BJ (cell line): ENCODE measurements at places on chromosomes 16 and 17.
A peak's percentile ranks its signal among the peaks of the same experiment; 100 is the strongest.

DNA sequence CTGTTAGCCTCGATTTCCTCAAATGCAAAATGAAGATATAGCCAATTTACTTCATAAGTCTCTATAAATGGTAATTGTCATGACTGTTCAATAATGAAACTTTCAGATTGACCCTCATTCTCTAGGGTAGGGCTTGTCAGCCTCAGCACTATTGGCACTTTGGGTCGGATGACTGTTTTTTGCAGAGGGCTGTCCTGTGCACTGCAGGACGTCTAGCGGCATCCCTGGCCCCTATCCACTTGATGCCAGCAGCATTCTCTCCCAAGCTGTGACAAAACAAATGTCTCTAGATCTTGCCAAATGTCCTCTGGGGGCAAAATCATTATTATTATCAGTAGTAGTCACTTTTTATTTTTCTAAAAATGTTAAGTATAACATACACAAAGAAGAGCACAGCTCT, 24.6 kb downstream of the CDH11 start:
- DNase-seq, result no peak

GRCh38 chr16:31458844-31459686, at the start of gene ARMC5:
Gene ARMC5 (plus strand): TSS chr16:31459501. CDS start chr16:31459525, 24 bp downstream.
- DNase-seq, result peak; percentile 82

DNA sequence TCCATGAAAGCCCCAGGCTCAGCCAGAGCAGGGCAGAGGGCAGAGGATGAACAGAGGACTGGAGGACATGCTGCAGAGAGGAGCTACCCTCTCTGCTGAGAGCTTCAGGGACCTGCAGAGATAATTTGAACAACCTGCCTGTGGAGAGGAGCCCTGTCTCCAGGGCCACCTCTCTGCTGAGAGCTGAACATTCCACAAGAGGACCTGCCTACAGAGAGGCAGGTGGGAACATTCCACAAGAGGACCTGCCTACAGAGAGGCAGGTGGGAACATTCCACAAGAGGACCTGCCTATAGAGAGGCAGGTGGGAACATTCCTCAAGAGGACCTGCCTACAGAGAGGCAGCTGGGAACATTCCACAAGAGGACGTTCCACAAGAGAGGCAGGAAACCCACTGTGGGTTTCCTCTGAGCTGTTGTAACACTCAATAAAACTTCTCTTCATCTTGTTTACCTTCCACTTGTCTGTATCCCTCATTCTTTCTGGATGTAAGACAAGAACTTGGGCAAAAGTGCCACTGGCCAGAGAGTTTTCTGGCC, 551.9 kb upstream of the CA10 start:
- no peak for DNase-seq

DNA sequence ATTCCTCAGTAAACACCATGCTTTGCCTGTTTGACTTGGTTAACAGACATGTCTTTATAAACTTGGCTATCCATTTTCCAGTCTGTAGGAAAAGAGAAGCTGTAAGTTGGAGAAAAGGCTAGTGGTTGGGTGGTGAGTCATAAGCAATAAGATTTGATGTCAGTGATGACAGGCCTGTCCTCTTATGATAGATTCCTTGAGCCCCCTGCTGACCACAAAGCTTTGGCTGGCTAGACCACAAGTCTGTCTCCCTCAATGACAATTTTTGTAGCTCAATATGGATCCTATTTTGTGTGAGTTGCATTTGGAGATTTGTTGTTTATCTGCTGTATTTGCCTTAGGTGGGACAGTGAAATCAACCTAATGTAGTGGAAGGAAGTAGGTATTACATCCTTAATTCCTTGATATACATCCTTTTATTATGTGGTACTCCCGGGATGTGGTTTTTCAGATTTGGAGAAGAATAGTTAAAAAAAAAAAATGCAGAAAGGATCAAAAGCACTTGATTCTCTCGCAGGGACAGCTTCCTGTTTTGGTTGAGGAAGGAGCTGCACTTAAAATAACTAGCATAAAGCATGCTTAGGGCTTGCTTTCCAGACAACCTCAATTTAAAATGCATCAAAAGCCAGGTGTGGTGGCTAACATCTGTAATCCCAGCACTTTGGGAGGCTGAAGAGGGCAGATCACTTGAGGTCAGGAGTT, 67.4 kb downstream of the SIAH1 start:
- DNase-seq, result no peak

DNA sequence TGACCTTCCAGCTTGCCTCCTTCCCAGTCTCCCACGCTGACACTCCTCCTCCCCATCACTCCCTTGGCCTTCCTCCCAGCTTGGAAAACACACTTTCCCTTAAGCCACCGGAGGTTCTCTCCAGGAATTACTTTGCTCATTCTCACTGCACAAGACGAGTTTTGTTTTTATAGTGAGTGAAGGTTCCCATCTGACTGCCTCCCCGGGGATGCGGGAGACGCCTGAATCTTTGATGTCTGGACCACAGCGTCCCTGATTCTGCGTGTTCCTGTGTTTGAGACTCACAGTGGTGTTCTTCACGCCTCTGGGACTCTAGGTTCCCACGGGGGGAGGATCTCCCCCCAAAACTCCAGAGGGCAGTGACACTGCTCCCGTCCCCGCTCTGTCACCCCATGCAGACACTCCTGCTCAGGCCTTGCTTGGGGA, 2.0 kb downstream of the DNAI2 start:
- DNase-seq, result no peak

- DNase-seq, result no peak
Observed at GRCh38 chr17:7717756-7718350, 309 bp downstream of the DNAH2 start.

DNA sequence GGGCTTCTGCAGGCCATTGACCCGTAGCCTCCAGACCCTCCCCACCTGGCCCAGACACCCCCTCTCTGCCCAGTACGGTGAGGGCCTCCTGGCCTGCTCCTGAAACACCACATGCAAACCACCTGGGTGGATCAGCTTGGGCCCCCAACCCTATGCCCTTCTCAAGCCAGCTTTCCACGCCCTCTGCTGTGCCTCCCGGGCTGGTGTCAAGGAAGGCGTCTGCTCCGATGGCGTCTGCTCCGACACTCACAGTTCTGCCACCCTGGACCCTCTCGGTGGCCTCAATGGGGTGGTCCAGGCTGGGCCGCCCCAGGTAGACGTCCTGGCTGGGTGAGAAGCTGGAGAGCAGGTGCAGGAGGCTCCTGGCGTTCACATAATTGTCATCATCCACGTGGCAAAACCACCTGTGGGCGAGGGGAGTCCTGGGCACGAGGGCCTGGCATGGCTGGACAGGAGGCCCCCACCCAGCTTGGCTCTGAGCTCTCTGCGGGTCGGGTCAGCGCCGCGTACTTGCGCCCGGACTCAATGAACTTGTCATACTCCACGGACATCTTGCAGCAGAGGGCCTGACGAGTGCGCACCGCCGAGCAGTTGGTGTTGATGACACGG, 1.4 kb downstream of the RFNG start:
- DNase-seq, result no peak

DNA sequence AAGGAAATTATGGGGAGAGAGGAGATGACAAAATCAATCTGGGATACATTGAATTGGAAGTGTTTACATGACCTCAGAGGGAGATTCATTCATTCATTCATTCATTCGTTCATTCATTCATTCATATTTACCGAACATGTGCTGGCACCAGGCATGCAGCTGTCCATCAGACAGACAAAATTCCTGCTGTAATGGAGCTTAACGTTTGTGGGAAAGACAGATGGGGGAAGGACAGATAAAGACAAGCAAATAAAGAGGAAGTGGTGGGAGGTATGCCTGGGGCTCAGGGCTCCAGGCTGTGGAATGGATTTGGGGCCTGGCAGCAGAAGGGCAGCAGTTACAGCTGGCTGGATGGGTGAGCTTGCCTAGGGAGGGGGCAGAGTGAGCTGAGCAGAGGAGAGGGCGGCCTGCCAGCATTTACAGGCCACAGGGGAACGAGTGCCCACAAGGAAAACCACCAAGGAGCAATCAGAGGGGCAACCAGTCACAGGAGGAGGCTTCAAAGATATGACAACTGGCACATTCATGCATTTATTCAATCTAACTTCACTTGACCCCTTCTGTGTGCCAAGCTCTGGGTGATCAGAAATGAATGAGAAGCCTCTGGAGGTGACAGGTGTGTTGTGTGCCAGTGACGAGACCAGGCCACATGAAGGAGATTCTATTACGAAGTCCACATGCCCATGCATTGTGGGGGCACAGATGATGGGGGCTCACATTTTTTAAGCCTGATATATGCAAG, 48.5 kb downstream of the ARHGAP27 start:
- DNase-seq, result no peak

GRCh38 chr17:32588135-32588534, 101.3 kb downstream of the CDK5R1 start:
- DNase-seq, result no peak

DNA sequence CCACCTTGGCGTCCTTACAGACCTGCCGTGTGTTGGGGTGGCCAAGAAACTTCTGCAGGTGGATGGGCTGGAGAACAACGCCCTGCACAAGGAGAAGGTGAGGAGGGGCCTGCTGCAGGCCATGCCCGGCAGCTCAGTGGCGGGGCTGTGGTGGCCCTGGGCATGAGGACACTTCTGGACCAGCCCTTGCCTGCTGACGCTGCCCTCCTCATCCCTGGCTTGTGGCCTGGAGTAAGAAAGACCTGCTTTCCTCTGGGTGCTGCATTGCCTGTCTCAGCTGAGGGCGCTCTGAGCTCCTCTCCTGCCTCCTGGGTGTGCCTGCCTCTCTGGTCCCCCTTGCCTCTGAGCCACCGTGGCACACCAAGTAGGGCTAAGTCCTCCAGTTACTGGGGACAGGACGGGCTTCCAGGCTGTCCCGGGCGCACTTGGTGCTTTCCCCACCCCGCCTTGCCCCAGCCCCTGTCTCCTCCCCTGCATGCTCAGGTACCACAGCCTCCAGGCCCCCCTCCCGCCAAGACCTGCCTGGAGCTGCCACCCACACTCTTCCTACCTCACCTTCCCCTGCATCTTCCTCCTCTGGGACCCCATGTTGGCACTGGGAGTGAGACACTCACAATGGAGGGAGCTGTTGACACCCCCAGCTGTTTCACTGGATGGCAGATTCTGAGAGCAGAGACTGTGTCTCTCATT, 8.7 kb downstream of the ENDOV start:
- DNase-seq, result no peak

- DNase-seq, result no peak
Observed at GRCh38 chr17:74843352-74843627, 16.4 kb downstream of the GRIN2C start.

DNA sequence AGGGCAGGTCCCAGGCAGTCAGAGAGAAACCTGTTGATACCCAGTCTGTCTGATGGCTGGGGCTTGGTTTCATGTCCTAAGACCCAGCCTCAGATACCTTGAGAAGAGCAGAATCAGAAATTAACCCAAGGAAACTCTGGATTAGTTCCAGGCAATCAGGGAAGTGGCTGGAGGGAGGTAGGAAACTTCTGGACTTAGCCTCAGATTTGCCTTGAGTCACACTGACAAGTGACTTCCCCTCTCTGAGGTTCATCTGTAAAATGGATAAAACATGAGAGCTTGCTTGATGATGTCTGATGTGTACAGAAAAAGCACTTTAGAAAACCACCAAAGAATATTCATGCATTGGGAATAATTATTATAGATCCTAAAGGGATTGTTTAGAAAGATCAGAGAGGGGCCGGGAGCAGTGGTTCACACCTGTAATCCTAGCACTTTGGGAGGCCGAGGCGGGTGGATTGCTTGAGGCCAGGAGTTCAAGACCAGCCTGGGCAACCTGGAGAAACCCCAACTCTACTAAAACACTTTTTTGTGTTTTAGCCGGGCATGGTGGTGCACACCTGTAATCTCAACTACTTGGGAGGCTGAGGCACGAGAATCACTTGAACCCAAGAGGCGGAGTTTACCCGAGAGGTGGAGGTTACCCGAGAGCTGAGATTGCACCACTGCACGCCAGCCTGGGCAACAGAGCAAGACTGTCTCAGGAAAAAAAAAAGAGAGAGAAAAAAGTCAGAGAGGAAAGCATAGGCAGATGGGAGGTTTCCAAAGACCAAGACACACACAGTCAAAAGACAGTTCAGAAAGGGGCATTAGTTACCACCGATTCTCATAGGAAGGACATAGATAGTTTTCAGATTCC, 3.8 kb downstream of the CIITA start:
- no peak for DNase-seq

DNA sequence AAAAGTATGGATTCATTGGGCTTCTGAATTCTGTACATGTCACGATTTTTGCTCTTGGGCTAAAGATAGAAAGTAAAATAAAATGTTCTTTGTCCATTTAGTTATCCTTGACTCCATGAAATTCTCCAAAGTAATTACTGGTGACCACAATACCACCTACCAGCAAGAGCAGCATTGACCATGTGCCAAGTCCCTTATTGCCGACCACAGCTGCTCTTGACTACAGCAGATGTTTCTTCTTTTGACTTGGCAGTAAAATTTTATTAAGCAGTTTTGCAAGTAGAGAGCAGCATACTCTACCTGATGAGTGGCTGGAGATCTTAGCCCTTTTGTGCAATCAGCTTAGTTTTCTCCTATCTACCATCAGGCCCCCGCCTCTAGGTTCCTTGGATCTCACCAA, 152.2 kb upstream of the TBX2 start:
- DNase-seq, result peak; percentile 64

DNA sequence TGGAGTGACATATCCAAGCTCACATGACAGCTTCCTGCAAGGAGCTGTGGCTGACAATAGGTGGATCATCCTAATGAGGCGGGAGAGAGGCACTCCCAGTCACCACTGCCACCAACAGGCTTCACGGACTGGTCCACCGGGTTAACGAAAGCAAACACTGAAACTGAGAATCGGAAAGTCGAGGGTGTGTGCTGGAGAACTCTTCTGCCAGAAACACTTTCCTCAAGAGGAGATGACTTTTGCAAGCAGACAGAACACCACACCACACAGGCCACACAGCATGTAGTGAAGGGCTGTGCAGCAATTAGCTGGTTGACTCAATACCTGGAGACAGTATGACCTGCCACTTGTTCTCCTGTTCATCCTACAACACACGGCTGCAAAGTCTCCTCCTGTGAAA, 53.0 kb upstream of the DNAJA2 start:
- DNase-seq, result no peak

DNA sequence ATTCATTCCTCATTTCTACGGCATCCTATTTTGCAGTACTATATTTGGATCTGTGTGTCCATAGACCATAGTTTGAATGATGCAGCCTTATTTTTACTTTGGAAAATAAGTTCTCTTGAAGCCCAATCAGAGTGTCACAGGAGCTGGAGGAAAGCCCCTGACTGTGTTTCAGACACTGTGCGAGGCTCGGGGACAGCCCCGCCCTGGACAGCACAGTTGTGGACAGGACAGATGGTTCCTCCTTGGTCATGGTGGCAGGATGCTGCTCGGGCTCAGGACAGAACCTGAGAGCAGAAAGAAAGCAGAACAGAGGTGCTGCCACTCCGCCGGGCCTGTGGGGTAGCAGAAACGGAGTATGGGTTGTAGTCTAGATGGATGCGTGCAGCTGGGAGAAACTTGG, 22.9 kb downstream of the BANP start:
- no peak for DNase-seq

DNA sequence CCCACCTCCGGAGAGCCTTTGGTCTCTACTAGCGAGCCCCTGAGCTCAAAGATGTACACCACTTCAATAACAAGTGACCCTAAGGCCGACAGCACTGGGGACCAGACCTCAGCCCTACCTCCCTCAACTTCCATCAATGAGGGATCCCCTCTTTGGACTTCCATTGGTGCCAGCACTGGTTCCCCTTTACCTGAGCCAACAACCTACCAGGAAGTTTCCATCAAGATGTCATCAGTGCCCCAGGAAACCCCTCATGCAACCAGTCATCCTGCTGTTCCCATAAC, 702 bp downstream of the SPN start:
- no peak for DNase-seq

GRCh38 chr16:88888461-88889387, 22.3 kb upstream of the PABPN1L start:
- DNase-seq, result no peak
